ACHN (cell line): ENCODE measurements at places on chromosomes 11 and 22.
A peak's percentile ranks its signal among the peaks of the same experiment; 100 is the strongest.

- no peak for DNase-seq
Measured at GRCh38 chr11:96264364-96264763, 78.6 kb downstream of the MAML2 start.

DNA sequence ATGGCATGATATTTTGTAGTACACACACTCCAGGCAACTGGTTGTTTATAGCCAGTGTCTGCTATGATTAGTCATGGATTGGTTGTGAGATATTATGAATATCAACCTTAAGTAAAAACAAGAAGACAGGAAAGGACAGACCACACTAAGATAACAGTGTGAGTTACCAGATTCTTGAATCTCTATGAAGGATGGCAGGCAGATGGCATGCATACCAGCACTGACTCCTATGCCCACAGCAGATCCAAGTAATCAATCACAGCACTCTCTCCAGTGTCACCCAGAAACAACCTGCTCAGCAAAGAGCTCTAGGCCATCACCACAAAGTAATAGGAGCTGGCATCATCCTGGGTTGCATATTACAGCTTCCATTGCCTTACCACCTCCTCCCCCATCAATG, 116.6 kb downstream of the GALNT18 start:
- no peak for DNase-seq

- DNase-seq, result no peak
Measured at GRCh38 chr22:44775862-44776261, 23.5 kb downstream of the ARHGAP8 start.

DNA sequence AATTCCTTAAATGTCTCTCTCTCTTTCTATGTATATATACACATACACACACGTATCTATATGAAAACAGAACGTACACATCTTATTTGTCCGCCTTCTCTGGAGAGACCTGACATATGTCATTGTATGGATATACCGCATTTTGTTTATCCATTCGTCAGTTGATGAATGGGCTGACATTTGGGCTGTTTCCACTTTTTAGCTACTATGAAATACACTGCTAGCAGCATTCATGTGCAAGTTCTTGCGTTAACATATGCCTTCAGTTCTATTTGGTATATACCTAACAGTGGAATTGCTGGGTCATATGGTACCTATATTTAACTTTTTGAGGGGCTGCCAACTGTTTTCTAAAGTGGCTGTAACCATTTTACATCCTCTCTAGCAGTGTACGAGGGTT, 18.0 kb upstream of the DNAJB13 start:
- no peak for DNase-seq

DNA sequence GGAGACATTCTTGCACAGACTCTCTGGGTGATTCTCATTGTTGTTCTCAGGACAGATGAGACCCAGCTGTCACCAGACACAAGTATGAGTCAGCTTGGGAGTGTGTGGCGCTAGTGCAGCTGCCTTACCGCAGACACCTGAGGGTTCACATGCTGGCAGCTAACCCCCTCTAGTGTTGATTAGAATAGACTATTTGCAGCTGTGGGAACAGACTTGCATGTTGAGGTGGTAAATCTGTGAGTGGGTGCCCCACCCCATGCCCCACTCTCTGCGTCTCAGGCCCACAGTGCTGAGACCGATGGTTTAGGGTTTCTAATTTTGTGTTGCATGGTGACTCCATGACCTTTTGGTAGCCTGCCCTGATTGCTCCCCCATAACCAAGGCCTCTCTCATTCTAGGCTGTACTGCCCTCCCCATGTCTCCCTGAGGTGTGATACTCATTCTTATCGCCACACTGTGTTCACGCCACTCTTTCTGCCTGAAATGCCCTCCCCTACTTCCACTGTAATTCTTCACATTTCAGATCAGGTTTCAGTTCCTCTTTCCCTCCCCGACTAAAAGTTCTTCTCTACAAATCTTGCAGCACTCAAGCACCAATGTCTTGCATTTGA, 73.7 kb upstream of the KIRREL3 start:
- peak; percentile 69 for DNase-seq

DNA sequence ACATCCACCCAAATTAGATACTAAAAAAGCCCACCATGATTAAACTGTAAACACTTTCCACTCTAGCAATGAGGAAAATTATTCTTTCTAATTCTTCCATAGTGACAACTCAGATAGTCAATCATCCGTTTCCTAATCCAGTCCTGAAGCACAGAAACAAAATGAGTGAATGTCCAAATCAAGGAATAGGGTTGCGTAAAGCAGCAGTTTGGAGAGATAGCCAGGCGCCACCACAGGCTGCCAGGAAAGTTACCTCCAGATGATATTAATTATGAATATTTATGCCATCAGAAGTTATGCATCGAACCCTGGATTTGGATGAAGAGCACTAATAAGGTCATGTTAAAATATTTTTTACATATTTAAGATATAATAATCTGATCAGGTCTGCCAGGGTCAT, 63.2 kb downstream of the ETS1 start:
- DNase-seq, result no peak

- no peak for DNase-seq
Measured at GRCh38 chr11:12598330-12599256, 75.6 kb upstream of the TEAD1 start.

- no peak for DNase-seq
Measured at GRCh38 chr22:44450503-44450902, 47.5 kb downstream of the RTL6 start.

DNA sequence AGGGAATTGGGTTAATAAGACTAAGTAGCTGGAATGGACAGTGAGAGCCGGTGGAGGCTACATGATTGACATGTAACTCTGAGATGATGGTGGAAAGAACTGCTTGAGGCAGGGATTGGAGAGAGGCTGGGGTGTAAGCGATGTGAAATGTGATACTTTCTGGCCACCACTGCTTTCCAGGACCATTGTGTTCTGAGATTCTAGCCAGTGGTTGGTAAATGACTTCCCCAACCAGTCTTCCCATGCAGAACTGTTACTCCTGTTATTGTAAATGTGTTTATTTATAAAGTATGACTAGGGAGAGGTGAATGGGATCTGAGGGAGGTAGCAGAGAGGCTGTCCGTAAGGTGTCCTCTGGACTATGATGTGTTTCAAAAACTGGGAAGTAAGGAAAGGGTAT, 18.1 kb downstream of the EXT2 start:
- no peak for DNase-seq
